Activated T-cell treated with anti-CD3 and anti-CD28 coated beads, Interleukin-2, amount 50 U/mL, for 4 hours (primary cell): ENCODE measurements at places on chromosomes 13 and 19. TPM values are rescaled to one million over a fixed set of nuclear protein-coding genes. Genes with fewer than 3 reads are reported as not detected.

The AMER2 gene
- not detected for total RNA-seq

The C1QTNF9 gene
- total RNA-seq, result not detected

- DNase-seq, result no peak
Measured at GRCh38 chr13:34862311-34862710, 79.8 kb upstream of the NBEA start.

- no peak for DNase-seq
Measured at GRCh38 chr19:49080392-49080791, 4.9 kb upstream of the SNRNP70 start.
